Stimulated activated CD8-positive, alpha-beta memory T cell treated with anti-CD3 and anti-CD28 coated beads, Interleukin-7, amount 100 ng/mL, for 1 hour (primary cell): ENCODE measurements at places on chromosomes 1 and 21.

DNA sequence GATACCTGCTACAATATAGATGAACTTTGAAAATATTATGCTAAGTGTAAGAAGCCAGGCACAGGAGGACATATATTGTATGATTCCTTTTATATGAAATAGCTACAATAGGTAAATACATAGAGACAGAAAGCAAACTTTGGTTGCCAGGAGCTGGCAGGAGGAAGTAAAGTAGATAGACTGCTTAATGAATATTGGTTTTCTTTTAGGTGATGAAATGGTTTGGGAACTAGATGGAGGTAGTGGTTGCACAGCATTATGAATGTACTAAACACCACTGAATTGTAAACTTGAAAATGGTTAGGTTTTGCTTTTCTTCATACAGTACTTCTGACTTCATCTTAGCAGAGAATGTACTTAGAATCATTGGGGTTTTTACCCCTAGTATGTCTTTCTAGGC, 21.5 kb downstream of the ABCB10 start:
- no peak for DNase-seq

DNA sequence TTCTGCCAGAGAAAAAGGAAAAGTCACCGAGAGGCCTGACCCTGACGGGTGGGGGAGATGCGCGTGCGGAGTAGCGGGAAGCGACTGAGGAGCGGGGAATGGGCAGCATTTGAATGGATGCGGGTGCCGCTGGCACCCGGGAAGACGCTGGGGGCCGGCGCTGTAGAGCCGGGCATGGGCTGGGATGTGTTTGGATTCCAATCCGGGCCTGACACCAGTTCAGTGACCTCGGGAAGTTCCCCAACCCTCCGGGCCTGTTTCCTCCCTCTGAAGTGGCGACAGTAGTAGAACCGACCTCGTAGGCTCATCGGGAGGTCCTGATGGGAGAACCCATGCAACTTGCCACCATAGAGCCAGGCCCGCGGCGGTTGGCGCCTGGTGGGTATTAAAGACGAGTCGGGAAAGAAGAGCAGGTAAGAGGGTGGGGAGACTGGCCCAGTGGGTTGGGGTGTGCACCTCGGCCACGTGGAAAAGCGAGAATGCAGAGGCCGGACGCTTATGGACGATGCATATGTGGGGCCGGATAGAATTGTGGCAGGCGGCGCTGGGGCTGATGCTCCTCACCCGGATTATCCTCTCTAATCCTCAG, 642 bp upstream of the SLC16A1 start:
- DNase-seq = no peak

- DNase-seq = no peak
Measured at GRCh38 chr1:94555091-94555490, 13.5 kb upstream of the F3 start.

DNA sequence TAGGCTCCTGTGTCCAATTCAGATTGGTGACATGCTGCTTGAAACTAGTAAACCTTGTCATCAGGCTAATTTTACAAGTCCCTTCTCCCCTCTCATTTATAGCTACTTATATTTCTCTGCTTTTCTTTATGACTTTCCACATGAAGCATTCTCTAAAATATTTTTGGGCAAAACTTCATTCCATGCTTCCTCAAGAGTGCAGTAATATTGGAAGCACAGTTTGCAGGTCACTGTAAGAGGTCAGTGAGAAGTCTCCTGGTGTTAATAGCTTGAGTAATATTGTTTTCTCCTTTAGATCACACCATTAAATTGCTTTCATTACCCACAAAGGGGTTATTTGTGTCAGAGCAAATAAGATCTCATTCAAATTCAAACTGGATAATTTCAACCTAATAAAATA, 46.6 kb downstream of the LPAR3 start:
- no peak for DNase-seq

DNA sequence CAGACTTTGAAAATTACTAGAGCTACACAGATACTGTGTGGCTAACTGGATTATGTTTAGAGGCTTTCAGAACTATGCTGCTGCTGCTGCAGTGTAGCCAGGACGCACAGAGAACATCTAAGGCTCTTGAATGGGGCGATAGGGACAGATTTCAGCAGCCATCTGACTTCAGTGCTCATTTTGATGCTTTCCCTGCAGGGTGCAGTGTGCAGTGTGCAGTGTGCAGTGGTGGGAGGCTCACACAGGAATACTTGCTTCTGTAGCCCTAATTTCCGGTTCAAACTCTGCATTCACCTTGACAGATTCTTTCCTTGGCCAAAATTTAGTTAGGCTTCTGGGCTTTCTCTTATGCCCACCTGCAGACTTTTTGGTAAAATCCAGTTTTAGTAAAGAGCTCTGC, 7.7 kb downstream of the METTL18 start:
- DNase-seq = no peak

DNA sequence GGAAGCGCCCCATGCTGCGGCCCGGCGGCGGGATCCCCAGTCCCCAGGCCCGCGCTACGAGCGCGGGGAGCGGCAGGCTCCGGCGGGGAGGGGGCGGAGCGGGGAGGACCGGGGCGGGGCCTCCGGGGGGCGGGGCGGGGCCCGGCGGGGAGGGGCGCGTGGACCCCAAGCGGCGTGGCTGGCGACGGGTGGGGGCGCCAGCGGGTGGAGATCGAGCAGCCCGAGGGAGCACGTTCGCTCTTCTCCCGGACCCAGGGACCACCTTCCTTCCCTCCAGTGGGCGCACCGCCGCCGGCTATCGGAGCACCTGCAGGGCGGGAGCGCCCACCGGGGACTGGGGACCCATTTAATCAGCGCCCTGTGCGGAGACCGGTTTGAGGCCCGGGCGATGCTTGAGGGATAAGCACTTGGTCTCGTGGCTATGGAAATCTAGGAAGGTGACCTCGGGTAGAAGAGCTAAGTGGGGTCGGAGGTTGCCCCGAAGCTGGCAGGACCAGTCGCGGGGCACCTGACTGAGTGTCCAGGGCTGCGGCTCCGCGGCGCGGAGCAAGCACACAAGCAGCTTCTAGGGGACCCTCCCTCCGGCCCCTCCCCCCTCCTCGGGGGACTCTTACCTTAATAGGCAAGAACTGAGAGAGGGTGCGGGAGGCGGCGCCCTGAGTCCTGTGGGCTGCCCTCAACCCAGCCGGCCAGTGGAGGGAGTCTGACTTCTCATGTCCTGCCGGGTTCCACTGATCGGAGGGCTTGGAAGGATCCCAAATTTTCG, at the start of gene TSPAN2:
TSPAN2 (minus strand) TSS at position 84 of the 766 bp plus-strand sequence; CDS start at position 13, 71 bp downstream.
- peak; percentile 27 for DNase-seq

DNA sequence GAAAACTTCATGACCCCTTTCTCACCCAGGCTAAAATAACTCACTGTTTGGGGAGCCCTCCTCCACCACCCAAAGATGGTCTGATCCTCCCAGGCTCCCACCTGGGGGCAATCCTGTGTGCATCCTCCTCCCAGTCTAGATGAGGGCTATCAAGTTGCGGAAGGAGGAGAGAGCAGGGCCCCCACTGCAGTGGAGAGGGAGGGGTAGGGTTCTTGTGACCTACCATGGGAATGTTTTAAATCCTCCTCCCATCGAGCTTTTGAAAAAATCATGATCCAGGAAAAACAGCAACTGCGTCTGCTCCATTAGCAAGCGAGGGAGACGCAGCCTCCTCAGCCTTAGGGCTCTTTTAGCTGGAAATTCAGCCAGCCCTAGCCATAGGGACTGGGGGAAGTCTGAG, 80.0 kb downstream of the NAV1 start:
- DNase-seq = no peak
